ENCODE measurements at places on chromosomes 12 and 14.

DNA sequence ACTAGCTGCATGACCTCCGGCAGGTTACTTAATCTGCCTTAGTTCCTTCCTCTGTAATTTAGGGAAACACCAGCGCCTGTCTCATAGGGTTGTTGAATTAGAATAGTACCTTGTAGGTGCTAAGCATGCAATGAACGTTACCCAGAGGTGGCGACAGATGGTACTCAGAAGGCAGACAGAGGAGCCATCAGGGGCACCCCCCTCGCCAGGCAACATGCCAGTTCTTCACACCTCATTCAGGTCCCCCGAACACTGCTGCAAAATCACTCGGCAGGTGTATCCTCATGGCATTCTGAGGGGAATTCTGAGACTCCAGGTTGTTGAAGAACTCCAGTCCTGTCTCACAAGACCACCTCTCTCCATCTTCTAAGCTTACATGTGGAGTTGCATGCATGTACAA is 10.1 kb downstream of the ISM2 start:
- no peak for DNase-seq

DNA sequence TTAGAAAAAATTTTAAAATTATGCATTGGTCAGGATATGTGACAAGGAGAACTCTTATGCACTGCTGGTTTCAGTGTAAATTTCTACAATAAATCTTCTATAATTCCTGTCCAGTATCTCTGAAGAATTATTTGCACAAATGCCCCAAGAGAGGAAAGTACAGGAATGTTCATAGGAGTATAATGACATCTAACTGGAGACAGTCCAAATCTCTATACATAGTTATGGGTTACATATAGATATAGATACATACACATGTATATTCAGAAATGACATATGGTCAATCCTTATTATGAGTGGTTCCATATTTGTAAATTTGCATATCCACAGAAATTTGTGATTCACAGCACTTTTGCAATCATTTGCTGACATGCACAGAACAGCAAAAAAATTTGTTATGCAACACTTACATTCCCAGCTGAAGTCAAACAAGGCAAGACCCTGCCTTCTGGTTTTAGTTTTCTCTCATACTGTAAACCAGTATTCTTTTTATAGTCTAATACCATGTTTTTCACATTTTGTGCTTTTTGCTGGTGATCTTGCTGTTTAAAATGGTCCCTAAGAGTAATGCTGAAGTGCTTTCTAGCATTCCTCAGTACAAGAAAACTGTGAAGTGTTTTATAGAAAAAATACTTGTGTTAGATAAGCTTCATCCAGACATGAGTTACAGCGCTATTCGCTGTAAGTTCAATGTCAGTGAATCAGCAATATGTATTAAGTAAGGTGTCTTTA is 103.8 kb downstream of the SLC16A7 start:
- DNase-seq = peak; percentile 86

- peak; percentile 85 for DNase-seq
Measured at GRCh38 chr14:32417956-32418552, 89.0 kb downstream of the AKAP6 start.

DNA sequence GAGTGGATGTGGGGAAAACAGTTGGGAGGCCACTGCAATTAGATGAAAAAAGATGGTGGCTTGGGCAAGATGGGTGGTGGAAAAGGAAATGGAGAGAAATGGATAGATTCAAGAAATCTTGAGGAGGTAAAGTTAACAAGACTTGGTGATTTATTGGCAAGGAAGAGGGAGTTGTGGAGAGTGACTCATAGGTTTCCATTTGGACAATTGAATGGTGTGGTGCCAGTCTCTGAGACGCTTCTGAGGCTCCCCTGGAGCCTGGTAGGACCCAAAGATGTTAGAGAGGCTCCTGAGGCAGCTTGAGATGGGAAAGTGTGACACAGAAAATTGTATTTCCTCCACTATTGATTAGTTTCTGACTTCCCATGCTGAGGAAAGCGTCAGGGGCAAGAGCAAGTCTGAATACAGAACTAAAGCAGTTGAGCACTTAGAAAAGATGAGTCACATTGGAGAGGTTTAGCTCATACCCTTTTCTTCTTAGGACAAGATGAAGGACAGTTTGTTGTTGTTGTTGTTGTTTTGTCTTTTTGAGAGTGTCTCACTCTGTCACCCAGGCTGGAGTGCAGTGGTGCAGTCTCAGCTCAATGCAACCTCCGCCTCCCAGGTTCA is 4.5 kb downstream of the PRPF40B start:
- DNase-seq = peak; percentile 54

GRCh38 chr12:86104087-86104486 is 152.1 kb downstream of the MGAT4C start:
- no peak for DNase-seq

GRCh38 chr14:47674543-47675465 is 601 bp downstream of the MDGA2 start:
- no peak for DNase-seq

DNA sequence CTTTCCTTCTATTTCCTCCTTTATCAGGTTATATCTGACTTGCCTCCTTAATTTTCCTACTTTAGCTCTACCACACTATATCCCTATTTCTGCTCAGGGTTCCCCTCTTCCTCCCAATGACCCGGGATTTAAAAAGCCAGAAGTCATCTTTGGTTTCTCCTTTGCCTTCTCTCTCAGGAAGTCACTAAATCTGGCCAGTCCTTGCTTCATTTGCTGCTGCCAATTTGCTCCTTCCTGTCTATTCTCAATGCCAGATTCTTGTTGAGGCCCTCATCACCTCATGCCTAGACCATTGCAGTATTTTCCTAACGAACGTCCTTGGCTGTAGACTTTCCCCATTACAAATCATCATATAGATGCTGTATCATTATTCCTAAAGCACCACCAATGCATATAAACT is 26.5 kb upstream of the NID2 start:
- no peak for DNase-seq

DNA sequence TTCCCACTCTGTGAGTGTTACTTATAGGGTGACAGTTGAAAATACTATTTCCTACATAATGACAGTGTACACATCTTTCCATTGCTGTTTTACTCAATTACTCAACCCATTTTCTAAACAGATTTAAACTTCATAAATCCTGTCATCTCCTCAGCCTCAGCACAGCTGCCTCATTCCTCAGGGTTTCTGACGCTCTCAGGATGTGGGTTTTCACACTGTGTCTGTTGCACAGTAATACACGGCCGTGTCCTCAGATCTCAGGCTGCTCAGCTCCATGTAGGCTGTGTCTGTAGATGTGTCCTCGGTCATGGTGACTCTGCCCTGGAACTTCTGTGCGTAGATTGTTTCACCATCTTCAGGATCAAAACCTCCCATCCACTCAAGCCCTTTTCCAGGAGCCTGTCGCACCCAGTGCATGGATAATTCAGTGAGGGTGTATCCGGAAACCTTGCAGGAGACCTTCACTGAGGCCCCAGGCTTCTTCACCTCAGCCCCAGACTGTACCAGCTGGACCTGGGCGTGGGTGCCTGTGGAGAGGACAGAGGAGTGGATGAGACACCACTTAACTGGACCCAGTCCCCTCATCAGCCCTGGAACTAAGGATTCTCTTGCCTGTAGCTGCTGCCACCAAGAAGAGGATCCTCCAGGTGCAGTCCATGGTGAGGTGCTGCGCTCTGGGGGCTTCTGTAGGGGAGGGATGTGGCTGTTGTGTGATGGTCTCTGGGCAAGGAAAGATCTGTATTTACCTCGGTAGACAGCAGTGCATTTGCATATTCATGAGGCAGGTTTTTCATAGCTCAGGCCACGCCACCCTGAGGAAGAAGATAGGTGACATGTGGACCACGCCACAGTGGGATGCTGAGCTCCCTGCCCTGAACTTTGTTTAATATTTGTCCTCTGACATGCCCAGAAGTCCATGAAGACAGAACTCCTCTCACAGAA is 750.2 kb downstream of the TMEM121 start:
- DNase-seq = no peak

- DNase-seq = no peak
Measured at GRCh38 chr14:99551034-99551922, 52.7 kb downstream of the CCDC85C start.

DNA sequence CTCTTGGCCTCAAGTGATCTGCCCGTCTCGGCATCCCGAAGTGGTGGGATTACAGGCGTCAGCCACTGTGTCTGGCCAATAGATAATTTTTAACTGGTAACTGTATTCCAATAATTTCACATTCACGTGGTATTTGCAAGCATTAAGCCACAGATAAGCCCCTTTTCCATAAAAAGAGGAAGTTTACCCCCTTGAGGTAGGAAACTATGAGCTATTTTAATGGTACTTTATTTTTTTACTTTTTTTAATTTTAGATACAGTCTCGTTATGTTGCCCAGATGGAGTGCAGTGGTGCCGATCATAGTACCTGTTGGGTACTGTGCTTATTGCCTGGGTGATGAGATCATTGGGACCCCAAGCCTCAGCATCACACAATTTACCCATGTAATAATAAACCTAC is 42.9 kb upstream of the AP4S1 start:
- no peak for DNase-seq

DNA sequence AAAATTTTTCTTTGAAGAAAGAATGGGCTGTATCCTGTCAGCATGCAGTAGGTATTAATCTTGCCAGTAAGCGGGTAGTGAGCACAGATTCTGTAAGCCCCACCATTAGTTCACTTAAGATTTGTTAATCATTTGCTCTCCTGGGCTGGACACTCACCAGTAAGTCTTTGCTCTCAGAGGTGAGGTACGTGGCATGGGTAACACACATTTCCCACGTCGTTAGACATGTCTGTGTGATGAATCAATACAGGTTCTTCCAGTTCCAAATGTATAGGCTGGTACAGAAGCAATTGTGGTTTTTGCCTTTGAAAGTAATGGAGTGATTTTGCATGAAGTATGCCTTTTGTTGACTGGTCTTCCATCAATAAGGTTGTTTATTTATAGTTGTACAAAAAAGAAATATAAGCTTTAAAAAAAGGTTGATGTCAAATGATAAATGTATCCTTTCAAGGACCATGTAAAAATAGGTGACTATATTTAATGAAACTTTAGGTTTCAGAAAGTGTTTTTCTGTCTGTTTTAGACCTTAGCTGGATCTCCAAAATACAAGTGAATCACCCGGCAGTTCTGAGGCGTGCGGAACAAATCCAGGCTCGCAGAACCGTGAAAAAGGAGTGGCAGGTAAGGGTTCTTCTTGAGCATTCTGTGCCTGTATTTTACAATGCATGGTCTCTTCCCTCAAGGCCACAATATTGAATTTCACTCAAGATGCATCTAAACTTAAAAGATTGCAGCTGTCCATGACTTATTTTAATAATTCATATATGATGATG is 45.5 kb downstream of the DERA start:
- DNase-seq = no peak

DNA sequence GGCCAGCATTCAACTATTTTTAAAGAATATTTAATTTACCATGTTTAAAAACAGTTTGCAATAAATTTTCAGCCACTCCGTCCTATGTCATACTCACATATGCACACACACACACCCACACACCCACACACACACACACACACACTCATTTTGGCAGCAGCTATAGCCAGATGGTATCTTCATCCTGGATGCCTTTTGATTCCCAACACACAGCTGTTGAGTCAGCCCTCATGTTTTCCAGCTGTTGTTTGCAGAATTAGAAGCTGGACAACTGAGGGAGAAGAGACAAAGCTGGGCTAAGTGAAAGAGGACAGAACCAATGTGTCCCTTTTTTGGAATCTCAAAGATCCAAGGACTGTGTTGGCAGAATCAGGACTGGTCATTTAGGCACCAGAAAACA is 80.0 kb upstream of the EGLN3 start:
- peak; percentile 29 for DNase-seq

GRCh38 chr12:49068879-49069506 is 786 bp downstream of the RHEBL1 start:
- DNase-seq = no peak

DNA sequence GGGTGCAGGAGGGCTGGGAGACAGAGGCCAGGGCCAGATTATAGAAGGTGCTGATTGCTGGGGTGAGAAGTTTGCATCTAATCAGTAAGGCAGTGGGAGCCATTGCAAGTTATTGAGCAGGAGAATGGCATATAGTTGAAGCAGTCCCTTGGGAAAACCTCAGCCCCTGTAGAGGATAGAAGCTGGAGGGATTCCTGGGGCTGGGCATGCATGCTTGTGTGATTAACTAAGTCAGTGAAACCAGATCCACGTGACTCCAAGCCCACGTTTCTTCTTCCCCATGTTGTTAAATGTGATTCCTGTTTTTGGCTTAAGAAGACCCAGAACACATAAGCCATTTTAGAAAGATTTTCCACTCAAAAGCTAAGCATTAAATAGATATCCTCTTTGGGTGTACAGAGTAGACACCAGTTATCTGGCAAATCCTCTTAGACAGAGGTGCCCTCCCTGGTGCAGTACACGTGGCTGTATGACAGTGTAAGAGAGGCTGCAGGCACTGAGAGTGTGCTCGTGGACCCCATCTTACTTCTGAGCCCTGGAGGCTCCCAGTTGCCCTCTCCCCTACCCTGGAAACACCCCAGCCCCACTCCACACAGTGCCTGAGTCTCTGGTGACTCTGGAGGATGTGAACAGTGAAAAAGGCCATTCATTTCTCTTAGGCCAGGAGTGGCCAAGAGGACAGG is 3.2 kb downstream of the C14orf132 start:
- DNase-seq = peak; percentile 77

DNA sequence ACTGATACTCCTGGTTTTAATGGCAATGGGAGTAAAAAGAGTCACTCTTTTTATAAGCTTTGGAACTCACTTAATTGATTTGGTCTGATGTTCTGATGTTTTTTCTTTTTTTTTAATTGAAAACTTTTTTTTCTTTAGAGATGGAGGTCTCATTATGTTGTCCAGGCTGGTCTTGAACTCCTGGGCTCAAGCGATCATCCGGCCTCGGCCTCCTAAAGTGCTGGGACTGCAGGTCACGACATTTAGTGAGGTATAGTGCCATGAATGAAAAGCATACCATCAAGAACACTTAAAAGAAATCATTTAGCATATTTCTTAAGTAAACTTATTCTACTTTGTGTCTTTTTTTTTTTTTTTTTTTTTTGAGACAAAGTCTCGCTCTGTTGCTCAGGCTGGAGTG is 12.7 kb upstream of the EID3 start:
- DNase-seq = no peak

DNA sequence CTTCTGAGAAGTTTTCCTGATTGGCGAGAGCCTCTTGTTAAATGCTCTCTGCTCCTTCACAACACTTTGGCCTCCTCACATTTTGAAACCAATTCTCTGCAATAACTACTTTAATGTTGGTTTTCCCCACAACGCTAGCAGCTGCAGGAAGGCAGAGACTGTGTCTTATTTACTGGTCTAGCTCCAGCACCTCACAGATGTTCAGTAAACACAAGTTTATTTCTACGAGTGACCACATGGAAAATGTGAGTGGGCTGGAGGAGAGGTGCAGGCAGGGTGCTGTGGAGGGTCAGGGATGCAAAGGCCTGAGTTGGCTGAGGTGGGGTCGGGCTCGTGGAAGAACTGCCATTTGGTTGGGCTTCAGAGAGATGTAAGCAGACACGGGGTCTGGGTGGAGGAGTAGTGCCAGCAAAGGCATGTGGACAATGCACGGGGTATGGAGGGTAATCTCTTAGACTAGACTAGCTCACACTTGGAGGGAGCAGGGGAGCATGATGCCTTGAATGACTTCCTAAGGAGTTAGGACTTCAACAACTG is 117.4 kb upstream of the RTL1 start:
- no peak for DNase-seq

All from fibroblast of skin of scalp (primary cell).